ENCODE measurements at places on chromosomes 11 and 22. TPM values are rescaled to one million over a fixed set of nuclear protein-coding genes. Genes with fewer than 3 reads are reported as not detected.

Gene WBP2NL
- 0.77 TPM for total RNA-seq

GRCh38 chr11:35617687-35618496 lies at the start of gene FJX1:
Gene FJX1, plus strand, starts transcription at chr11:35618460. Its CDS starts 177 bp downstream, at chr11:35618637.
- peak; percentile 91 for DNase-seq

GRCh38 chr11:126162306-126163030 lies 49.0 kb downstream of the RPUSD4 start:
- DNase-seq = no peak

Gene FAM181B
- total RNA-seq = 1.0 TPM

- peak; percentile 80 for DNase-seq
Observed at GRCh38 chr11:41879214-41879613, 419.8 kb upstream of the LRRC4C start.

Gene UPK3A
- not detected for total RNA-seq

Gene KRTAP5-8
- not detected for total RNA-seq

Gene ZNRF3
- total RNA-seq = 3.4 TPM

DNA sequence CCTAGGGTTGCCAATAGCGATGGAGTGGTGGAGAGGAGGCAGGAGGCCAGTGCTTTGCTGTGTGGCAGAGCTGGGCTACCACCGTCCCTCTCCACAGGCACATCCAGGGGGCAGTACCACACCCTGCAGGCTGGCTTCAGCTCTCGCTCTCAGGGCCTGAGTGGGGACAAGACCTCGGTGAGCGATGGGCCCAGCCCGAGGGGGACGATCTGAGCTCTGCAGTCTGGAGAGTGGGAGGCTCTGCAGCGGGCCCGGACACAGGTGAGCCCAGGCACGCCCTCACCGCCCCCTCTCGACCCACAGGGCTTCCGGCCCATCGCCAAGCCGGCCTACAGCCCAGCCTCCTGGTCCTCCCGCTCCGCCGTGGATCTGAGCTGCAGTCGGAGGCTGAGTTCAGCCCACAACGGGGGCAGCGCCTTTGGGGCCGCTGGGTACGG lies 2.5 kb downstream of the PKP3 start:
- DNase-seq = no peak

GRCh38 chr11:67032830-67033551 lies 10.1 kb downstream of the SYT12 start:
- DNase-seq = peak; percentile 70

DNA sequence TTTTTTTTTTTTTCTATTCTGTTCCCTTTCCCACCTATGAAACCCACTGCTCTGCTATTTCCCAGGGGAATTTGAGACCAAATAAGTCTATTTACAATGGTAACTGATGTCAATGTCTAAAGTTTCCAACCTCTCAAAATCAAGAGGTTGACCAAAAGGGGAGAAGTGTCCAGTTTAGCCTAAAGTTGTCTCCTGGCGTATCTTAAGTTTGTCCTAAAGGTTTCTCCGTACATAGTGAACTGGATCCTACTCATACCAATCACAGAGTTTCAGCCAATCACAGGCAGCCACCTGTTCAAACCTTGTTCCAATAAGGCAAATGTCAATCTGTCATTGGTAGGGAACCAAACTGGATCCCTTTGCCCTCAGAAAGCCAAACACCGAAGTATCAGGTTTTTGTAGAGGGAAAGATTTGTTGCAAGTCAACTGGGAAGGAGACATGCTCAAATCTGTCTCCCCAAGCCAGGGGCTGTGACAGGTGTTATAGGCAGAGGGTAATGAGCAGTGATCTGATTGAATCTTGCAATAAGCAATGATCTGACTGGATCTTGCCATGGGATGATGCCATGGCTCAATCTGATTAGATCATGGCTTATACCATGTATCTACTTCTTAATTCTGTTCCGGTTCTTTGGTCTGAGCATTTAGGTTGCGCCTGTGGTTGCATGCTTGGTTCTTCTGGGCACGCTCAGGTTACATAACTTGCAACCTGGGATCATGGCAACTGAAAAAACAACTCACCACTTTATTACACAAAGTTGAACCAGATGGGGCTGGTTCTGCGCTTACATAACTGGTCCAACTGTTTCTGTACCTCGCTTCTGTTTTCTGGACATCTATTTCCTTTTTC lies 1.1 kb upstream of the VPS37C start:
- peak; percentile 70 for DNase-seq

DNA sequence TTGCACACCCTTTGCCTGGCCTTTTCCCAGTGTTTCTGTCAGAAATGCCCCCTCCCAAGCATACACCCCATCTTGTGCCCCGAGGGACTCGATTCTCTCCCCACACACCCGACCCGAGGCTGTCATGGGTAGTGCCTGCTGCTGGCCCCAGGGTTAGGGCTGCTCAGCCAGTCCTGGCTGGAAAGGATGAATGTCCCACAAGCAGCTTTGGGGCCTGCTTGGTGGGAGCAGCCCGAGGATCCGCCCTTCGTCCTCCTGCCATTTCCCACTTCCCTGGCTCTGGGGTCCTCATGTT lies 55.0 kb upstream of the PRODH start:
- DNase-seq = no peak

GRCh38 chr11:859394-860131 lies 16.9 kb downstream of the TSPAN4 start:
- peak; percentile 67 for DNase-seq

GRCh38 chr11:67278135-67278938 lies 10.8 kb upstream of the ANKRD13D start:
- no peak for DNase-seq

- DNase-seq = no peak
Observed at GRCh38 chr11:8383227-8383626, 119.5 kb upstream of the LMO1 start.

GRCh38 chr11:75195167-75195962 lies 44.5 kb downstream of the SLCO2B1 start:
- no peak for DNase-seq
